ENCODE measurements at places on chromosomes 7 and 10.

GRCh38 chr7:668958-669357, 57.5 kb upstream of the DNAAF5 start:
- no peak for DNase-seq

GRCh38 chr10:11335167-11335652, 276.2 kb downstream of the USP6NL start:
- DNase-seq = no peak

DNA sequence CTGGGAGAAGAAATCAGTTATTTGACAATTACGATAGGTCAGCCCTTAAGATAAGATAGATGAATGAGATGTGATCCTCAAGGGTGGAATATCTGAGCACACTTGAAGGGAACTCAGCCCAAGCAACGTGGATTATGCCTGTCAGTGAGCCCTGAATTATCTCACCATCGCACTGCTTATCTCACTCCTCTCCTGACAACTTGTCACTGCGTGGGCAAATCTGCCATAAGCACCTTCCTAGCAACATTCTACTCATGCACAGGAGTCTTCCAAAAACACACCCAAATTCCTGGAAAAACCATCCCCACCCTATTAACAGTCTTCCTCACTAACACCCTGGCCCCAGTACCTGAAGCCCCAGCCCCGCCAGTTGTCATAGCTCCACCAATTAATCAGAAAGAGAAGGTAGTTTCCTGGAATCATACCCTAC, 46.5 kb upstream of the IL6 start:
- DNase-seq = no peak

- peak; percentile 90 for DNase-seq
Observed at GRCh38 chr10:101060951-101061623, 702 bp upstream of the KAZALD1 start.

DNA sequence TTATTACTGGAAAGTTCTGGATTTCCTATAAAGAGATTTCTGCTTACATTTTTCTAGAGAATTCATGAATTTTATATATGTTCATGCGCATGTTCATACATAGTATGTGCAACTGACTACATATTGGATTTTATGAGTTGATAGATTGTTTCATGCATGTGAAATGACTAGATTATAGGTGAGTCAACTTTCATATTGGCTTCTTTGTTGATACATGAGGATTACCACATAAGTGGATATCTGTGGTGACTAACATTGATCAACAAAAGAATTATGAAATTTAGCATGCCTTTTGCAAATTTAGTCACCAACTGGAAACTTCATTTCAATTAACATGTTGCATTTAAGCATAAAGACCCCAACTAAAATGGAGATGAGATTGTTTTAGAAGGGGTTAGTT, 99.0 kb downstream of the GNAT3 start:
- DNase-seq = no peak

DNA sequence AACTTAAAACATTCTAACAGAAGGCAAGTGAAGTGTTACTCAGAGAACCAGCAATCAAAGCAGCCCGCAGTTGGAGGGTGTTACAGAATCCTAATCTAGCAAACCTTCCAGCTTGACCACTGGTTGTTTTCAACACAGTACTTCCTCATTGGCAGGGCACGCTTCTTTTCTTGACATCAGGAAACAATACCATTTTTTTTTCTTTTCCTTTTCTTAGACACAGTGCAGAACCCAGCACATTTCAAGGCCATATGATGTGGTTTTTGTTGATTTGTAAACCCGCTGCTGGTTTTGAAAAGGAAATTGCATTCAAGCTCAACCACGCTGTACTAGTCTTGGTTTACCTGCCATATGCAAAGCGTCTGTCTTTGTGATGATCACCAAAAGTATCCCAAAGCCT, 33.4 kb downstream of the RHOBTB1 start:
- DNase-seq = no peak

DNA sequence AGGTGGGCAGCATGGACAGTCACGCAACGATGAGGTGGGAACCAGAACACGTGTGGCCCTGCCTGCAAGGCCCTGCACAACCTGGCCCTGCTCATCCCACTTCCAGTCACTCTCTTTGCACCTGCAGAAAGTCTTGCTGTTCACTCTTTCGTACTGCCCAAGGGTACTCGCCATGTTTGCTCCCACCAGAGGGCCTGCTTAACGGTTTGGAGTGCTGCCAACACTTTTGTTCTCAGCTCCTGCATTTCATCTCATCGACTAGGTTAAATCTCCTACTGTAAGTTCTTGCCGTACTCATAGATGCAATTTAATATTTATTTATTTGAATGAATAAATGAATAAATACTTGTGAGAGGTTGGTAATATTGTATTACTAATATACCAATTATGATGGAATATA, 315.3 kb downstream of the SDK1 start:
- DNase-seq = peak; percentile 85

GRCh38 chr7:69208848-69209247, 389.4 kb upstream of the AUTS2 start:
- DNase-seq = no peak

GRCh38 chr7:26398756-26399509, 107.3 kb downstream of the SNX10 start:
- DNase-seq = peak; percentile 64

DNA sequence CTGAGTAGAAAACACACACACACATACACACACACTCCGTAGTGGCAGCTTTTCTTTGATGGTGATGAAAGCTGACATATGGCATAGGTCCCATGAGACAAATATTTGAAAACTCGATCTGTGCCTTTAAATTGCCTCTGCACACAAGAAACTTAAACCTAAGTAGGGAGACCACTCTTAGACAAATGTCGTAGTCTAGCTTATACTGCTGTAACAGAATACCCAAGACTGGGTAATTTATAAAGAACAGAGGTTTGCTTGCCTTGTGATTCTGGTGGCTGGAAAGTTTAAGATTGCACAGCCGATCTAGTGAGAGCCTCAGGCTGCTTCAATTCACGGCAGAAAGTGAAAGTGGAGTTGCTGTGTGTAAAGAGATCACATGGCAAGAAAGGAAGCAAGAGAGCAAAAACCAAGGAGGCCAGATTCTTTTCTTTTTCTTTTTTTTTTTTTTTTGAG, 489.4 kb upstream of the SORCS1 start:
- no peak for DNase-seq

DNA sequence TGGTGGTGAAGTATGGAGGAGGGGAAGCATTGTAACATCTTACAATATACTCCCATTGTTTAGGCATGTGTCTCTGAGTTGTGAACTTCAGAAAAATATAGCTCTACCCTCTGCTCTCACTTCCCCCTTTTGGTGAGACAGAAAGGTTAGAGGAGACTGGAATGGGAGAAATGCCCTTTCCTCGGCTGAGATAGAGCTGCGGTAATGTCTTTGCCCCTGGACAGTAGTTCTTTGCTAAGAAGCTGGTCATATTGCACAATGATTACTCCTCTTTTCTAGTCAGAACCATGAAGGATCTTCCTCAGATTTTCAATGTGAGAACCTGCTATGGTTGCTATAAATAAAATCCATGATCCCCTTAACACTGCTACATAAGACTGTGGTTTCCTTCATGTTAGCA, 171.0 kb downstream of the SEM1 start:
- DNase-seq = no peak

- peak; percentile 47 for DNase-seq
Observed at GRCh38 chr10:127462643-127463295, 86.3 kb upstream of the NPS start.

- DNase-seq = peak; percentile 7
Observed at GRCh38 chr7:105975770-105976417, 12.8 kb downstream of the CDHR3 start.

DNA sequence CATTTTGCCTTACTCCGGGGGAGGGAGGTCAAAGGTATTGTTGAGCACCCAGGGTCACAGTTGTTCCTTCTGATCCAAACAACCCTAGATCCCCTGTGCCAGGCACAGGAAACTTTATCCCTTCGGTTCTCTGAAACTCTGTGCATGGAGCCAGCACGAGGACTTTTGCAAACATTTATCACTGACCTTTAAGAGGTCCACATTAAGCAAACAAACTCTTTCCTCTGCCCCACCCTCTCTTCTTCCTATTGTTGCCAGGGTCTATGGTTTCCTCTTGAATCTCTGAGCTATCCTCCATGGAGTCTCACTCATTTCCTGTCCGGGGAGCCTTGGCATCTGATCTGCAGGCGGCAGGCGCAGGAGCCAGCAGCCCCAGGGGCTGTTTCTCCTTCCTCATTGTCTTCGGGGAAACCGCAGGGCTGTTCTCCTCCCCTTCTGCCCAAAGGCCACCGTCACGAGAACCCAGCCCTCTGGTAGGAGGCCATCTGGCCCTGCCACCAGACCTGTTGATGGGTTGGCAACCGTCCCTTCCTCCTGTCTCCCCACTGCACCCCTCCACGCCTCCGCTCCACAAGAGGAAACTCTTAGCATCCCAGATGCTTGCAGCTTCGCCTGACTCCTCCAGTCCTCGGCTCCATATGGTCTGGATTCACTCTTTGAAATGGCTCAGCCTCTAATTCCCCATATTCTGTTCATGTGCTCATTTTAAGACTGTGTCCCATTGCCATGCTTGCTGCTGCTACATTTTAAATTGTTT, 327.3 kb upstream of the NRP1 start:
- peak; percentile 78 for DNase-seq

DNA sequence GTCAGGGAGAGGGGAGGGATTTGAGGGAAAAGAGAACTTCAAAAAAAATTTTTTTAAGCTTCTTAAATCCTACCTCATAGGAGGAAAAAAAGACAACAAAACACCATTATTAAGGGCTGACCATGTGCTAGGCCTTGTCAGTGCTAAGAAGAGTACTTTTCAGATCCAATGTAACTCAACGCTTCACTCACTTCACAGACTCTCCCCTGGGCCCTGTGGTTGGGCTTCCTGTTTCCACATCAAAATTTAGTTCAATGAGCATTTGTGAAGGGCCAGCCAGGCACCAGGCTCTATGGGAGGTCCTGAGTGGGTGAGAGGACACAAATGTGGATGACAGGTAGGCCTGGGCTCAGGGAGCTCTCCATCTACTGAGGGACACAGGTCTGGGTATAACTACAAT, 249.8 kb downstream of the PTEN start:
- DNase-seq = no peak

GRCh38 chr10:71080381-71081228, 131.8 kb upstream of the UNC5B start:
- no peak for DNase-seq

DNA sequence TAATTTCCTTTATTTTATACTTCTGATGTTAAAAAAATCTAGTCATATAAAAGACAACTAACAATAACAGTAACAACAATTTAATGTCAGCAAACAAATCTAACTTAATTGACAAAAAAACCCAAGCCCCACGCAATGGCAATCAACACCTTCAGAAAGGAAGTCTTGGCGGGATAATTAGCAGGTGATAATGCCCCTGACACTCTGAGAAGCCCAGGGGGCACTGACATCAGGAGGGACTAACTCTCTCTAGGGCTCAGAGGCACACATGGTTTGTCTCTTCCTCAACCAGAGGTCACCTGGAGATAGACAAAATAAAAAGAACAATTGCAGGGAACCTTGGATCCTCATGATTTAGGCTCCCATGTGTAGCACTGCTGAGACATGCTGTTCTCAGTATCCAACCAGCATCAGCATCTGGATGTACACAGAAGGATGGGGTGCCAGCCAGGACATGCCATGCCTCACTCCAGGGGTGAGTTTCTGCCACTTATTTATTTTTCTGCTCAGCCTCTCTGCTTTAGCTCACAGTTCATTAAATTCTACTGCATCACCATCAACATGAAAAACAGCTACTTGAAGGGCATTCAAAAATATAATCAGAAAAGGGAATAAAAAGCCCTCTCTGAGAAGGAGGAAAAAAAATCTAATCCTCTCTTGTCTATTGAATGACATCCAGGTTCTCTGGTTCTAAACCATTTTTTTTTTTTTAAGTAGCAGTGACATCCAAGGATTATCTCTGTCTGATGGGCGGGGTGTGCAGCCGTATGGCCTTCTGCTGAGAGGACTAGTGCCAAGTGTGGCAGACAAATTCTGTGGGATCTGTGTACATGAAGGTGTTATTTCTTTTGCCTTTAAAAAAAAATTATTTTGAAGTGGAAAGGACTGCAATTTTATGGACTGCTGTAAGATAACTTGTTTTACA, 96.3 kb downstream of the ATXN7L1 start:
- DNase-seq = no peak

DNA sequence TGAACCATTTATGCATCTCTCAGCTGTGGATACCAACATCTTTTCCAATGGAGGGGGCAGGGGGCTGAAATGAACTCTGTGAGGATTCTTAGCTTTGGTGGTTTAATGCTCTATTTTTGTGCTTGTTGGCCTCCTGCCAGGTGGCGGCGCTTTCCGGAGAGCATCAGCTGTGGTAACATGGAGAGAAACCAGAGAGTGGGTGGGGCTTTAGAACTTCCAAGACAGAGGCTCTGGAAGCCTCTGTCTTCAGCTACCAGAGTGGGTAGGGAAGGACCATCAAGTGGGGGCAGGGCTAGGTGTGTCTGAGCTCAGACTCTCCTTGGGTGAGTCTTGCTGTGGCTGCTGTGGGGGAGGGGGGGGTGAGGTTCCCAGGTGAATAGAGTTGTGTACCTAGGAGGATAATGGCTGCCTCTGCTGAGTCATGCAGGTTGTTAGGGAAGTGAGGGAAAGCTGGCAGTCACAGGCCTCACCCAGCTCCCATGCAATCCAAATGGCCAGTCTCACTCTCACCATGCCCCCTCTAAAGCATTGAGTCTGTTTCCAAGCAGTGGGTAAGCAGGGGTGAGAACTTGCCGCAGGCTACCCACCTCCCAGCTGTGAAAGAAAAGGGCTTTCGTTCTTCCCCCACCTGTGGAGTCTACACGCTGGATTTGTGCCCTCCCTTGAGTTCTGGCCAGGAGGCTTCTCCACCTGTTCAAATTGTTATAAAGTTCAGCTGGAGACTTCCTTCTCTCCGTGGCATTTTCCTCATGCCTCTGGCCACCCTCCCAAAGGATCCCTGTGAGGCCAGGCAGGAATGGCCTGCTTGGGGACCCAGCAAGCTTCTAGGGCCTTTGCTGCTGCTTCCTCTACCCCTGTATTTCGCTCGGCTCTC, 527.0 kb downstream of the NEBL start:
- no peak for DNase-seq

DNA sequence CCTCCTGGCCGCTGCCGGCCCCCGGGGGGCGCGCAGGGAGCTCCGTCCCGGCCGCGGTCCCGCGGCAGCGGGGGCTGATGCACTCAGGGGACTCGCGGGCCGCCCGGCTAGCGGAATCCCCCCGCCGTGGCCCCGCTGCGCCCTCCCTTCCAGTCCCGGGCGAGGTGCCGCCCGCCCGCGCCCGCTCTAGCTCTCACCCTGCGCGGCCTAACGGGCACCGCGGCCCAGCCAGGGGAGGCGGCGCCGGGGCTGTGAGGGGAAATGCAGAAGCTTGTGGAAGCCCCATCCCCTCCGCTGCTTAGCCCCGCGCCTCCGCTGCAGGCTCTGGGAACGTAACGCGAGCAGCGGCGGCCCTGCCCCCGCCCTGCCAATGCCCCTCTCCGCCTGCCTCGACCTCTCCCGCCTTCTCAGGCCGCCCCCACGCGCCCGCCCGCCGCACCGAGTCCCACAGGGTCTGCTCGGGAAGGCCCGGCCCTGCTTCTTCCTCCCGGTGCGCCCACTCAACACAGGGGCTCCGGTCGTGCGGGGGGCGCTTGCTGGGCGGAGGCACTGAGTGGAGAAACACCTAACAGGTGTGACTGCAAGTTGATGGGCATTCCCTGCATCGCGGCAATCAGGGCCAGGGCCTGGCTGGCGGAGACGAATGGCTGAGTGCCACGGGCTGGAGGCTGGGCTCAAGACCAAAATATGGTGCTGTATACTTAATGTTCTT, 384 bp upstream of the TMEM229A start:
- no peak for DNase-seq
